ENCODE measurements at places on chromosomes 13 and 19.

DNA sequence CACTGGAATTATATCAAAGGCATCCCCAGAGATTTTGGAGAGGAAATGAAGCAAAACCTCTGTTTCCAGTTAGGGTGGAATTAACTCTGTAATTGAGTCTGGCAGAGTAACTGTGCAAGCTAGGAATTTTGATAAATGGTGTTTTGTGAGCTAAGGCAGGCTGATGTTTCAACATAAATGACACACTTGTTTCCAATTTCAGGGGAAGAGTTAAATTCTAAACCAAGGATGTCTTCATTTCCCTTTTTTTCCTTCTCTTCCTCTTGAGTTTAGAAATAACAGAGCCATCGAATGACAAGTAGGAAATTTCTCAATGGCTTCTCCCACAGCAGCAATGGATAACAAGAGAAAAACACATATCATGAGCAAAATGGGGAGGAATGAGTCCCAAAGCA is 131.2 kb downstream of the IRS2 start:
- DNase-seq, result no peak

DNA sequence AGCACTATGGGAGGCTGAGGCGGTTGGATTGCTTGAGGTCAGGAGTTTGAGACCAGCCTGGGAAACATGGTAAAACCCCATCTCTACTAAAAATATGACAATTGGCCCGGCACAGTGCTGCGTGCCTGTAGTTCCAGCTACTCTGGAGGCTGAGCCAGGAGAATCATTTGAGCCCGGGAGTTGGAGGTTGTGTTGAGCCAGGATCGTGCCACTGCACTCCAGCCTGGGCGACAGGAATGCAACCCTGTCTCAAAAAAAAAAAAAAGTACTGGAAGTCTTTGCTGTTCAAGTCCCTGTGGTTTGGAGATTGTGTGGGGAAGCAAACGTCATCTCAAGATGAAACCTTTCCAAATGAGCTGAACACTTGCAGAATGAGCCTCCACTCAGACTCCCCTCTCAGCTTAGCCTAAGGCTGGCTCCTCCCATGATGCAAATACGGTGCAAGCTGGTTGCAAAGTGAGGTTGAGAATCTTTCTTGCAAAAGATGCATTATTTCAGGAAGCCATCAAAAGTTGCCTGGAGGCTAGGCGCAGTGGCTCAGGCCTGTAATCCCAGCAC is 46.2 kb downstream of the MYO9B start:
- DNase-seq, result no peak

DNA sequence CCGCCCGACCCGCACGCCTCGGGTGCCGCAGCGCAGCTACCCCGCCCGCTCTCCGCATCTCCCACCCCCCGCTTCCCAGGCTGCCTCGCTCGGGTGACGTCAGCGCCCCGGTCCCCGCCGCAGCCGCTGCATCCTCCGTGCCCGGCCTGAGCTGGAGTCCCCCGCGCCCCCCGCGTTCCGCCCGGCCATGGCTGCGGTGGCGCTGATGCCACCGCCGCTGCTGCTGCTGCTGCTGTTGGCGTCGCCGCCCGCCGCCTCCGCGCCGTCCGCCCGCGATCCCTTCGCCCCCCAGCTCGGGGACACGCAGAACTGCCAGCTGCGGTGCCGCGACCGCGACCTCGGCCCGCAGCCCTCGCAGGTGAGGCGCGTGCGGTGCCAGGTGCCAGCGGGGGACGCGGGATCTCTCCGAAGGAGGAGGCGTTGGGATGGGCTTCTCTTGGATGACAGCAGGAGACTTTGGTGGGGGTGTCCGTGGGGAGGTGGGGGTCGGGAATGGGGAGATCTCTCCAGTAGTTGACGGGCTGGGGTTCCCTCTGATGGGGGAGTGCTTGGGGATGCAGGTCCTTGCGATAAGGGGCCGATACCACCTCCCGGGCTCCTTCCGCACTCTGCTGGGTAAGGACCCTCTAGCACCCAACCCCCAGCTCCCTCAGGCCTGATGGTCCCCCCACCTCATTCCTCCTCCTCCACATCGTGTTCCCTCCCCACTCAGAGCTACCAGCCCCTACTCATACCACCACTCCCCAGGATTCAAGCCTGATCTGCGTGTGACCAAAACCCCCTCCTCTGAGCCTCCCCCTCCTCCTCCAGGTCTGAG is at the start of gene TMEM59L:
TSS of gene TMEM59L (plus strand) at position 99 of the 817 bp plus-strand sequence. CDS start at position 188, 89 bp downstream.
- DNase-seq, result no peak

- no peak for DNase-seq
Measured at GRCh38 chr19:4007836-4008539, 452 bp downstream of the PIAS4 start.

GRCh38 chr13:40528881-40529280 is 137.6 kb downstream of the FOXO1 start:
- no peak for DNase-seq
